ENCODE measurements at places on chromosomes 12 and 14. TPM values are rescaled to one million over a fixed set of nuclear protein-coding genes. Genes with fewer than 3 reads are reported as not detected.

The PUS1 gene
- total RNA-seq = 80.1 TPM

The IL22 gene
- total RNA-seq = not detected

The SETD3 gene
- 49.1 TPM for total RNA-seq

The SETD1B gene
- total RNA-seq = 12.7 TPM

The CMTM5 gene
- not detected for total RNA-seq

The COA8 gene
- 57.7 TPM for total RNA-seq

The CLEC4E gene
- 0.17 TPM for total RNA-seq

Data from A549 treated with Mapracorat at 1 μM for 4 hours (cell line).